Right hindlimb (tissue), 1 donor: ENCODE measurements at places on chromosomes 7 and 10.

DNA sequence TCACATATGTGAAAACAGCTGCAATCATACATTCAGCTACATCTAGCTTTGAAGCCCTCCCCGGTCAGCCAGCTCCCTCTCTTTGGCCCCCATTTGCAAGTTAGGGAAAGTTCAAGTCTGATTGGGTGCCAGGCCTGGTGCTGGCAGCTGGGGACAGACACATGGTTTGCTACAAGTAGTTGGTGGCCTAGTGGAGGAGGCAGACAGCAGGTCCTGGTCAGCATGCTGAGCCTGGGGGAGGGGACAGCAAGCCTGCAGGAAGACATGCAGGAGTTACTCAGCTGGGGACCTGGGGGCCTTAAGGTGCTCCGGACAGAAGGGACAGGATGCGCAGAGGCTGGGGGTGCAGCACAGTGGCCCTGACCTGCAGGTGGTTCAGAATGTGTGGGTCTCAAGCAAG is 956.9 kb upstream of the ZNF722 start:
- DNase-seq: no peak

- peak; percentile 30 for DNase-seq
These were observed 537.9 kb upstream of the FOXK1 start for GRCh38 chr7:4144172-4144701.

GRCh38 chr7:55415173-55415778 is 50.1 kb downstream of the LANCL2 start:
- DNase-seq: peak; percentile 74

DNA sequence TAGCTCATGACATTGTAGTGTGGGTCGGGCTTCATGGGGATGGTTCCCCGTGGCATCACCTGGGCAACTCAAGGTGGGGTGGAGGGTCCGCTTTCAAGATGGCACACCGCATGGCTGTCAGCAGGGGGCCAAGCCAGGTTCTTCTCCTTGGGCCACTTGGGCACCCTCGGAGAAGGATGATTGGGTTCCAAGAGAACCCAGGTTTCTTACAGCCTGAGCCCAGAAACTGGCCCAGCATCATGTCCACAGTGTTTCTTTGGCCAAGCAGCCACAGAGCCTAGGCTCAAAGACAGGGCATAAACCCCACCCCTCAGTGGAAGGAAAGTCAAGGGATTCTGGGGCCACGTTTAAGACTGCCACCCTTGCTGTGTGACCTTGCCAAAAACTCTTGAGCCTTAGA is 110.6 kb downstream of the PTPN20 start:
- DNase-seq: peak; percentile 11

DNA sequence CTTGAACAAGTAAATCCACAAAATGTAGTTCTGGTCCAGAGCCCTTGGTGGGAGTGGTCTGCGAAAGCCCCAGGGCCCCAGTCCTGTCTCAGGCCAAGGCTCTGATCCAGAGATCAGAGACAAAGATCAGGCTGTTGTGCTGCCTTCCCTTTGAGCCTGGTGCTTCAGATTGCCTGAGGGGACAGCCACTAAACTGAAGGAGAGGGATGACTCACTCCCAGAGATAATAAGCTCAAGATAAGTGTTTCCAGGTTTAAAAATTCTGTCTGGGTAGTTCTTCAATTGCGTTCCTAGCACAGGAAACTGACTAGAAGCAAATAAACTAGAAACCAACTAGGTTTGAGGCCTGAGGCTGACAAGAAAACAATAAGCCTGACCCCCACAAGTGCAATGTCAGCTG is 190.2 kb downstream of the RAMP3 start:
- no peak for DNase-seq

- DNase-seq: no peak
These were observed 54.5 kb downstream of the COA1 start for GRCh38 chr7:43674559-43675436.

GRCh38 chr10:80274396-80275134 is 14.9 kb downstream of the MAT1A start:
- no peak for DNase-seq

GRCh38 chr10:124632064-124632531 is 112.1 kb downstream of the FAM53B start:
- DNase-seq: no peak

DNA sequence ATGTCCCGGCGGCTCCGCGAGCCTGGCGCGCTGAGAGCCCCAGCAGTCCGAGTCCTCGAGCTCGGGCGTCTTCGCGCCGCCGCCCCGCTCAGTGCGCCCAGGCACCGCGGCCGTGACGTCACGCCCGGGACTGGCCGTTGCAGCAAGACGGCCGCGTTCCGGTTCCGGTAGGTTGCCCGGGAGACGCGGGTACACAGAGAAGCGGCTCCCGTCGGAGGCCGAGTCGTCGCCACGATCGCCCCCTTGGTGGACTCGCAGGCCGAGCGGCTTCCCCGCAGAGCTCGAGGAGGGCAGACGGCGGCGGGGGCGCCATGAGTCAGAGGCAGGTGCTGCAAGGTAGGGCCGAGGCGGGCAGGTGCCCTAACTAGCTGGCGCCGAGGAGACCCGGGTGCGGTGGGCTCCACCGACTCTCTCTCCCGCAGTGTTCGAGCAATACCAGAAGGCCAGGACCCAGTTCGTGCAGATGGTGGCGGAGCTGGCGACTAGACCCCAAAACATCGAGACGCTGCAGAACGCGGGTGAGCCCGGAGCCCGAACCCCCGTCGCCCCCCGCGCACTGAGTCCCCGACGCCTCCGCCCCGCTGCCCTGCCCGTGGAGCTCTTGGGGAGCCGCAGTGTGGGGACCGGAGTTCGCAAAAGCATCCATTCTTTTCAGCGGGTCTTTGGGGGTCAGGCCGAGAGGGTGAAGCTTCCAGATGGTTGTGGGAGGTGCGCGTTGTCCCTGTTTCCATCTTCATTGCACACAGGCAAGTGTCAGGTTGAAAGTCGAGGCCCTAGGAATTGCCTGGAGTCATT is at the start of gene SPAG6:
TSS of gene SPAG6 (plus strand) at position 196 of the 795 bp plus-strand sequence. CDS start at position 312, 116 bp downstream.
- peak; percentile 48 for DNase-seq

GRCh38 chr10:35889971-35890675 is 248.0 kb upstream of the FZD8 start:
- DNase-seq: no peak

DNA sequence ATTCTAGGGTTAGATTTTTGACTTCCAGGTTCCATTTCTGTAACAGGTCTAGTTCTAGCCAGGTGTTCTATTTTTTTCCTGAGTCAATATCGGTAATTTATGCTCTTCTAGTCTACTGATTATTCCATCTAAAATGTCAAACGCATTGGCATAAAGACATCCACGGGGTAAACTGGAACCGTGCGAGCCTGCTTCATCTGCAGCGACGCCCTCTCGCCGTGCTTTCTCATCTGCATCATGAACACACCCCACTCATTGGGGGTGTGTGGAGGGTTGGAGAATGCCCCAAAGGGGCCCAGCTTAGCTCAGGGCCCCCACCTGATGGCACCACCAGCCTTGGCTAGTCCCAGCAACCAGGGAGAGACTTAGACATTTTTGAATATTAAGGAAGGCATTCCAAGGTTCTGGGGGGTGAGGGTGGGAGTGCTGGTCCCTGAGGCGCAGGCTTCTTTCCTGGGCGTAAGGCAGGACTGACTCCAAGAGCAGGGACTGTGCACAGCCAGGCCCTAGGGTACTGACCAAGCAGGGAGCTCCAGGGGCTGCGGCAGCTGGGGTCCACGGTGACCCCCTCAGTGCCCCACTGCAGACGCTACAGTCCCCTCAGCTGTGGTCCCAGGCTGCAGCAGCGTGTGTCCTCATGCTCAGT is 12.9 kb upstream of the CRYGN start:
- DNase-seq: no peak

DNA sequence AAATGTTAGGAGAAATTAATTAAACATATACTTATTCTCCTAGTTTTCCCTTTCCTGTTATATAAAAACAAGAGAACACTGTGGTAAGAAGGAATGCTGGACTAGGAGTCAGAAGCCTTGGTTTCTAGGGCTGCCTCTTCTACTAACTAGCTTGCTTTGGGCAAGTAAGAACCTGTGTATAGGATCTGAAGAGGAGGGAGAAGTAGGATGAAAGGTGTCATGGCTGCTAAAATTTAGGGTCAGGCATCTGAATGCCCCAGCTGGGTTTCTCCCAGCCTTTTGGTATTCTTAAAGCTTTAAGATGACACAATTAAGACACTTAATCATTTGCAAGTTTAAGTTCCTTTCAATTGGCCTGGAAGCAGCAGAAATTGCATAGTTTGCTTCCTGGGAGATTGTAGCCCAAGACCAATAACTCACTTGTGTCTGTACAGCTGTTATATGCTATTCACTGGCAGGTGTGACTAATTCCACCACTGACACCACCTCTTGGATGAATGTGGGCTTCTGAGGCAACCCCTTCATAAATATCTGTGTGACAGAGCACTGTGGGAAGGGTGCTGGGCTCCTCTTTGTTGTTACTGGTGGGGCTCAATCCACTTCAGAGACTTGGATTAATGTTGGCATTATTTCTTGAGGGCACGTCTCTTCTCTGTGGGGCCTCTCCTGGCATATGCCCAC is 137.2 kb downstream of the LRMDA start:
- no peak for DNase-seq

GRCh38 chr10:34191406-34191805 is 623.7 kb downstream of the PARD3 start:
- no peak for DNase-seq

- no peak for DNase-seq
These were observed 32.8 kb downstream of the LIMK1 start for GRCh38 chr7:74116356-74116755.

DNA sequence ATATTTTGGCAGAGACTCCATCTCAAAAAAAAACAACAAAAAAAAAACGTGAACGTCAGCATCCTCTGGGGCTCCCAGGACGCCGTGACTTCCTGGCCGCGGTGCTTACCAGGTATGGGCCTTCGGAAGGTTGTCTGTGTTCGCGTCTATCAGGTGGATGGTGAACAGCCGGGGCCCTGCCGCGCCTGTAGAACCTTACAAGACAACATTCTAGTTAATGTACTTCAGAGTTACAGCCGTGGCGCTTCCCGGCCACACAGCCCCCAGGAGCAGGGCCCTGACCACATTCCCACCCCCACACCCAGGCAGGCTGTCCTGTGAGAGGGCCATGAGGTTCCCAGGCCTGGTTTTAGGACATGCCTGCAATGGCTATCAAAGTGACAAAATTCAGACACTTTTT is 111.0 kb downstream of the SMURF1 start:
- DNase-seq: no peak

DNA sequence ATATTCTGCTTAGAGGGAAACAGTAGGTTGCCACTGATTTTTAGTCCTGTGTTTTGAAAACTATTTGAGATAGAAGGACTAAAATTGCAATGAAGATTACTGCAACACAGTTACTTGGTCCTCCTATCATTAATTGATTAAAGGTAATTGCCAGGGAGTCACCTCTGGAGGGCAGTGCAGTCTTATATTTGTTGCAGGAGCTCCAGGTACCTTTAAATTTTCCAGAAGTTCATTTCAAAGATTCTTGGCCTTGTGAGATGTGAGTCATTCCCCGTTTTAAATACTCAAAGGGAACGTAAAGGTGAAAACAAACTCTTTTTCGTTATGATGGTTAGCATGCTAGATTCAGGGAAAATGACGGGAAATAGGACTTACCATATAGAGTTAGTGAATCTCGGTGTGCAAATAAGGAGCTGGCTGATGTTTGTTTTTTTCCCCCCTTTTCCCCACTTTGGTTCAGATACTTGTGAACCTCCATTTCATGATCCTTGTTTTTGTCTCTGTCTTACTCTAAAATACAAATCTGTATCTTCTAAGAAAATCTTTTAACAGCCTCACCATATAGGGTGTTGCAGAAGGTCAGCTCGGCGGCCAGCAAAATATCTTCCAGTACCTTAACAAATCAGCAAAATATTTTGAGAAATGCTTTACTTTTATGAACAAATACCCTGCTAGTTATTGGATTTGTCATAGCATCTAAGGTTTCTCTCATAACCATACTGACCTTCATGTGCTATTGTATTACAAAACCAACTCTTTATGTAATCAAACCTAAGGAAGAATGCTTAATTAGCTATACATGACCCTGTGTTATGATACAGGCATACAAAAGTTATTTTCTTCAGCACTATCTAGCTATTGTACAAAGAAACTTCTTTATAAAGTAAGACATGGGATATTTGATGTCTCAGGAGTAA is 143.0 kb upstream of the HDAC9 start:
- DNase-seq: peak; percentile 65

DNA sequence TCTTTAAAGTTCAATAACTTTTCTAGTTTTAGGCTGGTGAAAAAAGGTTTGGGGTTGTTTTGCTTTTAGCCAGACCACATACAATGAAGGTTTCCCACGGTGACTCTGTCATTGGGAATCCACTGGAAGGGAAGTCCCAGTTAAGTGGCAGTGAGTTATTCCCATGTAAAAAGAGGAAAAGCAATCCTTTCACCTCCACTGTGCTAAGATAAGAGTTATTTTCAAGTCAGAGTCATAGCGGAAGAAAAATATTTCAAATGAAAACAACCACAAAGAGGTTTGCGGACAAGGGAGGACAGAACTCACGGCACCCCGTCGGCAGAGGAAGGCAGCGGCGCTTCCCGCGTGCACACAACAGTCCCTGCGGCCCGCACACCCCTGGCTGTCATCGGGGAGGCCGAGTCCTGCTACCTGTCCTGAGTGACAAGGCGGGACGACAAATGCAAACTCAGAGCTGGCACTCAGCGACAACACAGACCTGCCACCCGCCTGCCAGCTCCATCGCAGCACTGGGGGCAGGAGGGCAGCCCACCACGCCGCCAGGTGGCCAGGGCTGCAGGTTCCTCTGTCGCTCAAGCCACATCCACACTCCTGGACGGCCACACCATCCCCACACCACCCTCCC is 9.3 kb upstream of the PAPOLB start:
- no peak for DNase-seq

DNA sequence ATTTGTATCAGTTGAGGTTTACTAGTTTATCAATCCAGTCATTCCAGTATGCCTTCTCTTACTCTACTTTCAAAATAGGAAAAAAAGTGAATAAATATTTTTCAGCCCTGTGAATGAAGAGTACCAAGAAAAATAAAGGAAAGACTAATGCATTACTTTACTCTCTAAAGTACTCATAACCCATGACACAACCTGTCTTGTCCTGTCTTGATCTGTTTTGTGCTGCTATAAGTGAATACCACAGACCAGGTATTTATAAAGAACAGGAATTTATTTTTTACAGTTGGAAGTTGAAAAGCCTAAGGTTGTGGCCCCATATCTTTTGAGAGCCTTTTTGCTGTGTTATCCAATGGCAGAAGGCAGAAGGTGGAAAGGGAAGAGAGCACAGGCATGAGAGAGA is 194.6 kb upstream of the DKK1 start:
- no peak for DNase-seq

DNA sequence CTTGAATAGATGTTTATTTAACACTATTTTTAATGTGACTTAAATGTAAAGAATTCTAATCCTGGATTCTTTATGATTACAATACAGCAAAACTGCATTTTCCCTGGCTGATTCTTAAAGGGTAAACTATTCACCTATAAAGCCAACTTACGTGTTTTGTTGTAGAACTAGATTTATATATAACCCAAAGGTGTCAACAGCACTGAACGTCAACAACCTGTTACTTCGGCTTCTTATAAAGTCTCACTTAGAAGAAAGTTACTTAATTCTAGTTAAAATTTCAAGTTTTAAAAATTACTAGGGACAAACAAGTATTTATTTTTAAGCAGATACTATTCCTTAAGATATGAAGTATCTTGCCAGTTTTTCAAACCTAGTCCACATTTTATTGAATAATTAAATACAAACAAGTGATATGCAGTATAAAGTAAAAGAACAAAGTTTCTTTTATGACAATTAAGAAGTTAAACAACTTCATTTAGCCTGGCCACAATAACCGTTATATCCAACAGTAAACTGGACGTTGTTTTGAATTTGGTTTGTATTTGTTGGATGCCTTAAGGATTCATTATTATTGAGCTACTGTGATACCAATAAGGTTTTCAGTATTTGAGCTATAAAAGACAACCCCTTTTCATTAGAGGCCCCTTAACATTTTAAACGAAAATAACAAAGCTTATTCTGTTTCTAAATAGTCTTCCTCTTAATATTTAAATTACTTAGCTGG is 83.1 kb downstream of the SNX10 start:
- DNase-seq: no peak
